ENCODE measurements at places on chromosomes 1 and 21. TPM values are rescaled to one million over a fixed set of nuclear protein-coding genes. Genes with fewer than 3 reads are reported as not detected.

- no peak overlapping the region for H3K27ac ChIP-seq
- H3K4me1 ChIP-seq = peaks cover 37% of the 10 kb centered on the region
- no peak for DNase-seq
Observed at GRCh38 chr1:94859174-94859573, 39.0 kb downstream of the SLC44A3 start.

LRRC3 gene
- not detected for total RNA-seq

DNA sequence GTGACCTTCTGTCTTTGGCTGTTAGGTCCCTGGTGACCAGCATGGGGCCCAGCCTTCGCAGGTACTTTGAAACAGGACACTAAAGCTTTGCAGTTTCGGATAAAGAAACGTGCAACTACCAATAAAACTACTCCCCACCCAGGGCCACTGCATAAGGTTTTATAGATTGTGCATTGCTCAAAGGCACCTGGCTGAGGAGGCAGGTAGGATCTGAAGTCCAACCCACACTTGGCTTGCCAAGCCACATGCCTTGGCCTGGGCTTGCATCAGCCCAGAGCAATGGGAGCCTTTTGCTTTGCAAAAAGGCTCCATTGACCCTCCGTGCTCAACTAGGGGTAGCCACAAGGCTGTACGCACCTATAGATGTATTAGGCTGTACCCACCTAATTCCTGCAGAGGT, 84.4 kb upstream of the SYT6 start:
- no peak for DNase-seq
- no peak overlapping the region for H3K27ac ChIP-seq
- no peaks in the 10 kb centered on the region for H3K4me1 ChIP-seq
- H3K36me3 ChIP-seq = no peaks in the 10 kb centered on the region
- peaks cover 27% of the 10 kb centered on the region for H3K27me3 ChIP-seq

- no peak overlapping the region for H3K4me3 ChIP-seq
- no peak for DNase-seq
- H3K27ac ChIP-seq = no peak overlapping the region
- no peaks in the 10 kb centered on the region for H3K27me3 ChIP-seq
- peaks cover 46% of the 10 kb centered on the region for H3K4me1 ChIP-seq
Observed at GRCh38 chr1:200471739-200472138, 61.9 kb upstream of the ZNF281 start.

DNA sequence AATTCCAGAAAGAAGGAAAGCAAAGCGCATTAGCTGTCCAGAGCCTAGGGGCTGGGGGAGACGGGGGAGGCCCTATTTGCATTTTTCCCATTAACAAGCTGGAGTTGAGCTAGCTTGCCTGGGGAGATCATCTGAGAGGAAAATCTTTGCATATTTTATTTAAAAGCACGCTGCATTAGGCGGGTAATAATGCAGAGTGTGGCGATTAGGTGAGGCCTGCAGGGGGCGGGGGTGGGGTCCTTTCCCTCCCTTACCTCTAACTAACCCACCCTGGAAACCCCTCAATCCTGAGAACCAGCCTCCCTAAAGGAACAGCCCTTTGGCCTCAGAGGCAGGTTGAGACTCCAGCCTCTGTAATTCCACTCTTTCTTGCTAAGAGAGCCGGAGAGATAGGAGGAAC, 16.2 kb downstream of the C1orf216 start:
- peaks cover 34% of the 10 kb centered on the region for H3K27me3 ChIP-seq
- no peak for DNase-seq
- no peaks in the 10 kb centered on the region for H3K36me3 ChIP-seq
- no peak overlapping the region for H3K27ac ChIP-seq

- no peaks in the 10 kb centered on the region for H3K36me3 ChIP-seq
- no peaks in the 10 kb centered on the region for H3K4me1 ChIP-seq
- no peak for DNase-seq
Observed at GRCh38 chr1:237324226-237324625, 282.2 kb downstream of the RYR2 start.

Data from HFFc6 (cell line).